ENCODE measurements at places on chromosomes 3 and 15. TPM values are rescaled to one million over a fixed set of nuclear protein-coding genes. Genes with fewer than 3 reads are reported as not detected.

The INO80 gene
- total RNA-seq: 42.3 TPM

GRCh38 chr3:66342717-66343356, 122.0 kb downstream of the SLC25A26 start:
- H3K4me3 ChIP-seq: no peak overlapping the region
- no peaks in the 10 kb centered on the region for H3K27me3 ChIP-seq
- no peak for DNase-seq
- no peaks in the 10 kb centered on the region for H3K36me3 ChIP-seq
- H3K4me1 ChIP-seq: no peaks in the 10 kb centered on the region

The TCTA gene
- 25.9 TPM for total RNA-seq

GRCh38 chr15:75584121-75584520, 5.0 kb upstream of the PTPN9 start:
- no peak for DNase-seq
- H3K4me3 ChIP-seq: no peak overlapping the region
- H3K36me3 ChIP-seq: no peaks in the 10 kb centered on the region
- H3K4me1 ChIP-seq: no peaks in the 10 kb centered on the region
- peak overlapping the region; percentile 75 for H3K27ac ChIP-seq

DNA sequence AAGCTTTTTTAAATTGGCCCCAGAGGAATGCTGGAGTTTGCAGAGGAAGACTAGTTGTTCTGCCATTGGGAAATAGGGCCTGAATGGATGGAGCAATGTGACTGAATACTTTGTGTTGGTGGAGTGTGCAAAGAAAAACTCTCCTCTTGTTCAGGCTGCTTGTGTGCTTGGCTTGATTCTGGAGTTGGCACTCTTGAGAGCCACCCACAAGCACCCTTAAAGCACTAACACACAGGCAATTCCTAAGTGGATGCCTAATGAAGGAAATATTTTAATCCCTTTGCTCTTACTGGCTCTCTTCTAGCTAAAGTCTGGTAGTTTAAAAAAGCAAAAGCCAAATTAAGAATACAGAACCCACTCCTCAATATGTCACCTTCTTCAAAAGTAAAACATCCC, 304.4 kb upstream of the C2CD4B start:
- peak overlapping the region; percentile 24 for H3K4me3 ChIP-seq
- no peaks in the 10 kb centered on the region for H3K27me3 ChIP-seq
- H3K4me1 ChIP-seq: no peaks in the 10 kb centered on the region
- peak overlapping the region; percentile 68 for H3K27ac ChIP-seq
- no peaks in the 10 kb centered on the region for H3K36me3 ChIP-seq

GRCh38 chr3:194797555-194798250, 112.0 kb downstream of the FAM43A start:
- DNase-seq: no peak
- H3K4me1 ChIP-seq: no peaks in the 10 kb centered on the region
- H3K27me3 ChIP-seq: no peaks in the 10 kb centered on the region

DNA sequence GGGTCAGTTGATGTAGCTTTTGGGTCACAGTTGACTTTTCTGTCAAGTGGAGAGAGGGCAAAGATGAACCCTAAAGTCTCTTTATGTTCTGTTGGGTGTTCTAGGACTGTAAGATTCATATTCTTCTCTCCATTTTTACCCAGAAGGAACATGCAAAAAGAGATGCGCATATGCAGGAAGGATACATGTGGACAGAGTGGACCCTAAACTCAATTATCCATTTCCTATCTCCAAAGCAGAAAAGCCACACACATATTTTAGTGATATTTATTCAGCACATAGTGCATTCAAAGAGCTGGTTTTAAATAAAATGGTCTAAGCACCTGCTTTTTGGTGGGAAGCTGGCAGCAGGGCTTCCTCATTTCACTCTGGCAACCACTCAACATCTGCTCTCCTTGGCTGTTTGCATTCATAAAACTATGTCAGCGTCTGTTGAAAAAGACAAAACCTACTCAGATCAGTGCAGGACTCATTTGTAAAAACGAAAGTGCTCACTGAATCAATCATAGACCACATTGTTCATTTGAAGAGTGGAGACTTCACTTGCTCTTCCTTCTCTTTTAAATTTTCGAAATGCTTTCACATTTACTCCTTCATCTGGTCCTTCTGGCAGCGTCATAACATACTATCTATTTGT, 96.6 kb downstream of the SEMA6D start:
- no peak overlapping the region for H3K4me3 ChIP-seq
- H3K36me3 ChIP-seq: no peaks in the 10 kb centered on the region
- H3K27me3 ChIP-seq: no peaks in the 10 kb centered on the region
- H3K4me1 ChIP-seq: no peaks in the 10 kb centered on the region
- no peak overlapping the region for H3K27ac ChIP-seq
- no peak for DNase-seq

The ANKRD63 gene
- total RNA-seq: not detected

GRCh38 chr3:113721636-113722035, 24.4 kb downstream of the NAA50 start:
- H3K4me3 ChIP-seq: no peak overlapping the region
- no peaks in the 10 kb centered on the region for H3K4me1 ChIP-seq
- peaks cover 6% of the 10 kb centered on the region for H3K36me3 ChIP-seq
- H3K27ac ChIP-seq: no peak overlapping the region

DNA sequence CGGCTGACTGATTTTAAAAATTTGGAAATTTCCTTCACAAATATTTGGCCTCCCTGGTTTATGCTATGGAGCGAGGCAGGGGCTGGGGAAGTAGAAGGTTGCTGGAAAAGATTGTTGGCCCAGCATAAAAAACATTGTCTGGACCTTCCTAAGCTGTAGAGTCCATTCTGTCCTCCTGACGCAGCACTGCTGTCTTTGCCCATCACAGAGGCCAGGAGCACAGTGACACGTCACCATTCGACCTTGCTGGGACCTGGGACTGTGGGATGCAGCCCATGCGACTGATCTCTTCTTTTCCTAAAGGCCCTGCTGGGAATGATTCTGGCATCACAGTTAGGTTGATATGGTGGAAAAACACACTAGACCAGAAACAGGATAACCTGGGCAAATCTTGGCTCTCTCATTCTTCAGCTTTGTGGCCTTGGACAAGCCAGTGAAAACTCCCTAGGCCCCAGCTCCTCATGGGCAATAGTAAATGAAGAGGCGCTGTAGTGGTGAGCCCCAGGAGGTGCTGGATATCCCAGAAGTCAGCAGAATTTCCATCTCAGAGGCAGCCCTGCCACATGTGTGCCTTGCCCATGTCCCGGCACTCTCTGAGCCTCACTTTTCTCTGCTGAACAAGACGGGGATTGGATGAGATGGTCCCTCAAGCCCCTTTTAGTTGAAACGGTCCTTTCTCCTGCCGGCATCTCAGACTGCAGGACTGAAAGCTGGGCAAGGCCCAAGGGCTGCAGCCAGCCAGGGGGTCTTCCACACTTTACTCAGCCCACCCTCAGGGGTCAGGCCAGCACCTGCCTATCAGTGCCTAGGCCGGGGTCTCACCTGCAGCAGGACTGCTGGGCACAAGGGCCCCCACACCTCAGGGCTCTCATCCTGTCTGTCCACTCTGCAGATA, 69.6 kb downstream of the SENP2 start:
- peak overlapping the region; percentile 81 for H3K27ac ChIP-seq
- H3K36me3 ChIP-seq: no peaks in the 10 kb centered on the region
- no peaks in the 10 kb centered on the region for H3K4me1 ChIP-seq
- H3K4me3 ChIP-seq: no peak overlapping the region
- H3K27me3 ChIP-seq: no peaks in the 10 kb centered on the region
- no peak for DNase-seq

The RHCG gene
- total RNA-seq: 0.66 TPM

GRCh38 chr3:133931084-133931483, 35.4 kb upstream of the RAB6B start:
- H3K27me3 ChIP-seq: no peaks in the 10 kb centered on the region
- H3K4me3 ChIP-seq: no peak overlapping the region
- DNase-seq: no peak
